Activated T-helper 1 cell treated with anti-CD3 and anti-CD28 coated beads, Interleukin-2, amount 50 U/mL, for 16 hours (primary cell): ENCODE measurements at places on chromosomes 5 and 9.

DNA sequence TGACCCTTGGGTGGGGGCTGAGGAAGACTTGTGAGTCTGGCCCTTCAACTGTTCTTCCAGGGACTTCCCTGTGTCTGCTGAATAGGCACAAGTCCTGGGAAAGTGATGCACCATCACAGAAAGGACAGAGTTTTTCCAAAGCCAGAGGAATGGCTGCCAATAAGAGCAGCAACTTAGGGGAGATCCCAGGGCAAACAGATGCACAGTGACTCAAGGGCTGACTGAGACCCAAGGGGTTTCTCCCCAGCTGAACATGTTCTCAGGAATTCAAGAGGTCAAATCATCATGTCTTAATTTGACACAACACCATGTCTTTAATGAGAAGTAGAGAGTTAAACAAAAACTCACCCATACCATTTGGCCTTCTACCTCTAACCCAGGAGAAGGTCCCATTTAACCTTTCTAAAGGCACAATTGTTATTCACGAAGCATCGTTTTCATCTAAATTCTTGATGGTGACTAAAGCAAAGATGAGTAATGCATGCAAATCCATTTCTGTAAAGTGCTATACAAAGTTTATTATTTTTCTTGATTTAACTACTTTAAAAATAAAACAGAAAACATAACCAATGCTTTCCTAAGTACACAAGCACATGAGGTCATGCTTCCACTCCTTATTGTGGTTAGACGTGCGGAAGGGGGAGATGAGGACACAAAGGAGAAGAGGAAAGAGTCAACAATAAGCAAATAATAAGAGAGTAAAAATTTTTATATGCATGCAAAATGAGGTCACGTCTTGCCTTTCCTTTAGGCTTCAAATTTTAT lies 324.1 kb downstream of the PLK2 start:
- DNase-seq: no peak

GRCh38 chr9:130058887-130059286 lies 5.2 kb downstream of the GPR107 start:
- no peak for DNase-seq

DNA sequence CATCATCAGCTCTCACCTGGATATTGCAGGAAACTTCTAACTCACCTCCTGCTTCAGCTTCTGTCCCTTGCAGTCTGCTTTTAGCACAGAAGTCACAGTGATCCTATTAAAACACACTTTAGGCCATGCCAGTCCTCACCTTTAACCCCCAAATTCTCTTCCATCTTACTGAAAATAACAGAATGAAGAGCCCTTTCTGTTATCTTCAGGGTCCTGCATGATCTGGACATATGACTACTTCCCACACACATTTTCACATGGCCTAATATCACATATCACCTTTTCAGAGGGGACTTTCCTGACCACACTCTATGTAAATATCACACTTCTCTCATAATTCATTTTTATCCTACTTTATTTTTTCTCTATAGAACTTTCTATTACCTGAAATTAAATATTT lies 550.6 kb upstream of the CLINT1 start:
- no peak for DNase-seq

DNA sequence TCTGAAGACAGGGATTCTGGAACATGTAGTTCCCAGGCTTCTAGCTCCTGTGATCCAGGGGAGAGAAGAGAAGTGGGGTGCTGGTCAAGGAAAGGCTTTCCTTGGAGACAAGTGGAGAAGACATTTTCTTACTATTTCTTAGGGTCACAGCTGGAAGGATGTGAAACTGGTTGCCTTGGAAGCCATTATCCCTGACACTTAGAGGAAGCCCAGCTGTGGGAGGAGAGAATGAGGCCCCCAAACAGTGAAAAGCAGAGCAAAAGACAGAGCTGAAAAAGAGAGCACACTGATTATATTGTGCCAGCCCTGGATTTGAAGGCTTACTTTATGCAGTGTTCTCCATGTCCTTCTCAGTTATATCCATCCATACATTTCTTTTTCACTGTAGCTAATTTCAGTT lies 17.5 kb upstream of the SHB start:
- DNase-seq: no peak

GRCh38 chr5:31962871-31963307 lies 211.2 kb downstream of the GOLPH3 start:
- no peak for DNase-seq

DNA sequence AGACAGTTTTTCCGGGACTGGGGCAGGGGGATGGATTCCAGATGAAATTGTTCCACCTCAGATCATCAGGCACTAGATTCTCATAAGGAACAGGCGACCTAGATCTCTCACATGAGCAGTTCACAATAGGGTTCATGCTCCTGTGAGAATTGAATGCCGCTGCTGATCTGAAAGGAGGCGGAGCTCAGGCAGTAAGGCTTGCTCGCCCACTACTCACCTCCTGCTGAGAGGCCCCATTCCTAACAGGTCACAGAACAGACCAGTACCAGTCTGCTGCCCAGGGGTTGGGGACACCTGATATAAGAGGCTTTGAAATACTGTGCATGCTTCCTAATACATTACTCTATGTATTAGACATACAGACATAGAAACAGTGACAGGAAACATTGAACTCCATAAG lies 41.1 kb downstream of the PTPRD start:
- DNase-seq: no peak

DNA sequence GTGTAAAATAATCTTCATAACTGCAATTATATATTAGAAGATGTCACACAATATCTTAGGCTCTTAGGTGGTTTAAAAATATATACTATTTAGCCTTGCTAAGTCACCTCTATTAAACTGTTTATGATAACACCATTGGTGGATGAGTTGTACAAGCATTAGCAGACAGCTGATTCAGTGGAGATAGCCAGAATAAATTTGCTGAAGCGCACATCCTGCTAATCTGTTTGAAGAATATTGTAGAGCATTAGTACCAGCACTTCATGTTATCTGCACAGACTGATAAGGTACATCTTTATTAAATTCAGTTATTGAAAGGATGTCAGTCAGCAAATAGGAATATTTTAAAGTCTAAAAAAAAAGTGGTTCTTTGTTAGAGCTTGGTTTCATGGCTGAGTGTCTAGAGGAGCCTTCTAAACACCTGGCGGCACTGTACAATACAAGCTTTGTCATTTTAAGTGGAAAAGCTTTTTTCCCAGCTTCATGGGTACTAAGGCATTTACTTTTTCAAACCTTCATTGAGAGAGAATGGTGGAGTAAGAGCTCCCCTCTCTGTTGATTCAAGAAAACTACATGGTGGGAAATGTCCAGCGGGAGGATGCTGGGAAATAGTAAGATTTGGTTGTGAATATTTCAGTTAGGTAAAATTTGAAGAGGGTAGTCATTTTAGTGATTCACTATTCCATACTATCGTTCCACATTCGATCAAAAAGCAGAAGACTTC lies 275.1 kb downstream of the SLF1 start:
- no peak for DNase-seq

DNA sequence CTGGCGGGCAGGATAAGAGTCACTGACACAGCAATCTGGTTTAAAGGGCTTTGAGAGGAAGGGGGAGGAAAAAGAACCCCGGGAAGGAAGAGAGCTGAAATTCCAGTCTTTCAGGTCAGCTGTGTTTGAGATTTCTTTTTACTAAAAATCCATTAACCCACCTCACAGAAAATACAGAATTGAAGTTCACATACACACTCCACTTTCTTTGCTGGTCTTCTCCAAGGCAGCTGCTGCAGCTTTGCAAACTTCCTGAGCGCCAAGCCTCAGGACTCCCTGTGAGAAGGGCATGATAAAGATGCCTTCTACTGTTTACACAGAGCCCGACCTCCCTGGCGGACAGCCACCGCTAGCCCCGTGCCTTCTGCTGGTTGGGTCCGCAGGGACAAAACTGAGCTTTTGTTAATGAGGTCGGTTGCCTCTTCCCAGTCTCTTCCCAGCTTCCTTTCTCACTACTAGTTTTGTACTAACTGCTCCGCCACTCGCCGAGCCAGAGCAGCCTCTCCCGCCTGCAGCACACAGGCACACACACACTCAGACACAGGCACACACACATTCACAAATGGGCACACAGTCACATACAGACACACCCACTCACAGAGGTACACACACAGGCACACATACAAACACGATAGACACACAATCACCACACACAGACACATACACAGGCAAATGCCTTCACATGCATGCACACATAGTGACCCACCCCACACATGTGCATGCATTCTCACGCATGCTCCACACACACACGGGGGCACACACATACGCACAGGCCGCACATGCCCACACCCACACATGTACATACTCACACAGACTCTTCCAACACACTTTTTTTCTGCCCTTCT lies at the start of gene FREM1:
TSS of gene FREM1 (minus strand) at position 468 of the 845 bp plus-strand sequence. CDS start 41,451 bp downstream, outside the sequence.
- DNase-seq: no peak

DNA sequence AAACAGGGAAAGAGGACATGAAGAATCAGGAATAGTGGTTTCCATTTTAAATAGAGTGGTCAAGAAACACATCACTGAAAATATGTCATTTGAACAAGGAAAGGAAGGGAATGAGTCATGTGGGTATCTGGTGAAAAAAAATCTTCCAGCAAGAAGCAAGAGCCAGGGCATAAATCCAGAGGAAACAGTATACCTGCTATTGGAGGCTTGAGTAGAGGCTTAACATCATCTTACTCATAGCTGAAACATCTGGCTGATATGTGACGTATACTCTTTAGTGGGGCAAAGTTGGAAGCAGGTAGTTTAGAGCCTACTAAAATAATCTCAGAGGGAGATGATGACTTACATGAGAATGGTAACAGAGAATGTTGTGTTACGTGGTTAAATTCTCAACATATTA lies 517.2 kb downstream of the CAAP1 start:
- DNase-seq: no peak

DNA sequence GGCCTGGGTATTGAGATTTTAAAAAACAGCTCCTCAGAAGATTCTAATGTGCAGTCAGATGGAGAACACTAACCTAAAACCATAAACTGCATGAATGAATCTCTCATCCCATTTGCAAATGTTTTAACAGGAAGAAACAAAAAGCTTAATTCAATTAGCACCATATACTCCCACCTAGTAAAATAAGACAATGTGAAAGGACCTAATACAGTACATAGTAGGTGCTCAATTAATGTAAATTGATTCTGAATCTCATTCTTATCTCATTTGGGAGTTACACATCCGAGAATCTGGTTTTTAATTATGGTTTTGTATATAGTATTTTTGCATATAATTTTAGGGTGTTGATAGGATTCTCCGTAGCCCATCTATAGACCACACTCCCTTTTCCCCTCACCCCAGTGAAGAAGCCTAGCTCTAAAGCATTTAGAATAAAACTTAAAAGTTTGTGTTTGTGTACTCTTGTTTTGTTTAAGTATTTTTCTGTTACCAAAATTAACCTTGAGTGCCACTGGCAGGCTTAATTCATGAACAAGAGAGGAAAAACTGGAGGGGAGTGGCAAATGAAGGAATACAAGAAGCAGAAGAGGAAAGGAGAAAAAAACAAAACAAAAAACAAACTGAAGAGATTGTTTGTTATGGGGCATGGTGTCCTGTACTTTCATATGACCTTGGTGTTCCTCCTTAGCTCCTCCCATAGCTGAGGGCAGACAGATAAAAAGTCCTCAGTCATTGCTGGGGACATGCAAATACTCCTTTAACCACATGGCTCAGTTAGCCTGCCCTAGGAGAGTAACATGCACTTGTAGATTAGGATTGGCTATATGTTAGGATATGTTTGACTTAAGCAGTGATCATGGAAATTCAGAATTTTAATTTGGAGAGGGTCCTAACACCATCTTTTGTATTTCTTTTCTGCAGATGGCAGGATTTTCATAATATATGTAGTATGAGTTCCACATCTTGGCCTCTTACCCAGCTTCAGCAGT lies 1.2 kb downstream of the RNF14 start:
- DNase-seq: no peak

DNA sequence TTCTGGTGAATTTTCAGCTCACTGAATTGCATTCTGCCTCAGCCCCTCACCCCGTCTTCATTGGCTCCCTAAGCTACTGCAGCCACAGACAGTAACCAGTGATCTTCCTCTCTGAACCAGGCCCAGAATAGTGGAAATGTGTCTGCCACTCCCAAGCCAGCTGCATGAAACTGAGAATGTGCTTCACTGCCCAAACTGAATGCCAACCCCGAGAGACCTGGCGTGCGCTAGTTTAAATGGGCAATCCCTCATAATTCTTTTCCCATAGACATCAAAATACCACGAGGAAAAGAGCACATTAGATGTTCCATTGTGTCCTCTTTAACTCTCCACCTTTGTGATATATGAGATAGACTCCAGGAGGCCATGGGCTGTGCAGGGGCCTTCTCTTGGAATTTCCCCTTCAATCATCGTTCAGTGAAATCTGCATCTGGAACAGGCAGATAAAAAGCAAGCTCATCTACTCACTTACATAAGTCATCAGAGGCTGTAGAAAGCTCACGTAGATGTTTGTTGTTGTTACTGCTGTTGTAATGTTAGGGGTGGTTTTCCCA lies 320.2 kb downstream of the NFIB start:
- DNase-seq: no peak

GRCh38 chr9:35294556-35294955 lies 132.7 kb downstream of the UNC13B start:
- no peak for DNase-seq

GRCh38 chr5:124572971-124573370 lies 173.5 kb downstream of the ZNF608 start:
- DNase-seq: no peak

GRCh38 chr5:33793276-33793675 lies 98.5 kb downstream of the ADAMTS12 start:
- DNase-seq: no peak

- DNase-seq: no peak
Observed at GRCh38 chr5:107699425-107699824, 28.7 kb upstream of the EFNA5 start.

DNA sequence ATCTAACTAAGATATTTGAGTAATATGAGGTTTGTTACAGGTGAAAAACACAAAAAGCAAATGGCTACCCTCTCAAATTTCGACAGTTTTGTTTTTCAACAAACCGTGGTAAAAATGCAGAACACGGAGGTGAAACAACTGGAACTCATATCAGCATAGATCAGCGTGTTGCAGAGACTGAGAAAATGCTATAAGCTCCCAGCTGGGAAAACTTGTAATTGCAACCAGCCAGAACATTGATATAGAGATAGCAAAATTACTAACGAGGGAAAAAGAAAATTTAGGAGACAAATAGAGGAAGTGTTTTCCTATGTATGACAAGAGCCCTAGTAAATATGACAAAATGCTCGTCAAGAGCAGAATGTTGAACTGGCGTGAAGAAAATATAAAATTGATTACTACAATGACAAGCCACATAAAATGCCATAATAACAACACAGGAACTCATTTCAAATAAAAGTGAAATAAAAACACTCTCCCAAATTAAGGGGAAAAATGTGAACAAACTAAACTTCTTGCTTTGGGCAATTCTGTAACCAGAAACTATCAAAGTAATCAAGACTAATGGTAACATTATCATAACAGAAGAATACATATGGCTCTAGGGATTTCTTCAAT lies 1989.8 kb downstream of the EFNA5 start:
- DNase-seq: no peak
